ENCODE measurements at places on chromosomes 13 and 19.
A peak's percentile ranks its signal among the peaks of the same experiment; 100 is the strongest.

GRCh38 chr19:7642295-7643030, 5.6 kb downstream of the STXBP2 start:
- no peak overlapping the region for H3K4me3 ChIP-seq
- no peak for DNase-seq
- H3K4me1 ChIP-seq = peaks cover 30% of the 10 kb centered on the region
- peaks cover 33% of the 10 kb centered on the region for H3K36me3 ChIP-seq
- H3K27me3 ChIP-seq = no peaks in the 10 kb centered on the region
- H3K27ac ChIP-seq = no peak overlapping the region

DNA sequence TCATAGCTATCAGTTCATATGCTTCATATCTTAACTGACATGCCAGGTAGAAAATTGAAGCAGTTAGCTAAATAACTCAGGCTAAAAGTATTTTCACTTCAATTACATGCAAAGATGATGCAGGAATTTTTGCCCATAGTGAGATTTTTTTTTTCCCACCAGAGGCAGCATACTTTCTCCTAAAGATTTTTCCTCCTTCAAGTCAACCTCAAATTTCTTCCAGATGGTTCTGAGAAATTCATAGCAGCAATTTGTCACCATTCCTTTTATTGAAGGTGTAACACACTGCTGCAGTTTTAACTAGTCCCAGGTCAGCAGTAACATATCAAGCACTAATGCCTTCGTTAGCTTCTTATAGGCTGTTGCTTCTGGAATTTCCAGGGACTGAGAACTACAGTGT, 141.9 kb downstream of the SUCLA2 start:
- H3K27ac ChIP-seq = no peak overlapping the region
- no peaks in the 10 kb centered on the region for H3K36me3 ChIP-seq
- H3K4me3 ChIP-seq = no peak overlapping the region
- peaks cover 13% of the 10 kb centered on the region for H3K27me3 ChIP-seq
- no peak for DNase-seq

DNA sequence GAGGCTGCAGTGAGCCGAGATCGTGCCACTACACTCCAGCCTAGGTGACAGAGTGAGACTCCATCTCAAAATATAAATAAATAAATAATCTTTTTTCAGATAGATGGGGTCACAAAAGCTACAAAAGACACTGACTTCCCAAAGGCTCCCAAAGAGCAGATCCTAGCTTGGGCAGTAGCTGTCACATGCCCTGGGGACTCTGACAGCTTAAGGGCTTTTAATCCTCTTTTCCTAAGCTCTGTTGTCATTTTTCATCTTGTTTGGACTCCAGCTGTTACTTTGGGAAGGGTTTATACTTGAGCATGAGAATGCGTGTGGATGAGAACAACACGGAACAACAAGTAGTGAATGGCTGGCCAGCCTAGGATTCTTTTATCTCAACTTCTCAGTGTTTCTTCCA, 231.7 kb downstream of the MZT1 start:
- no peak for DNase-seq
- H3K36me3 ChIP-seq = no peaks in the 10 kb centered on the region
- H3K27me3 ChIP-seq = no peaks in the 10 kb centered on the region
- H3K4me3 ChIP-seq = no peak overlapping the region

DNA sequence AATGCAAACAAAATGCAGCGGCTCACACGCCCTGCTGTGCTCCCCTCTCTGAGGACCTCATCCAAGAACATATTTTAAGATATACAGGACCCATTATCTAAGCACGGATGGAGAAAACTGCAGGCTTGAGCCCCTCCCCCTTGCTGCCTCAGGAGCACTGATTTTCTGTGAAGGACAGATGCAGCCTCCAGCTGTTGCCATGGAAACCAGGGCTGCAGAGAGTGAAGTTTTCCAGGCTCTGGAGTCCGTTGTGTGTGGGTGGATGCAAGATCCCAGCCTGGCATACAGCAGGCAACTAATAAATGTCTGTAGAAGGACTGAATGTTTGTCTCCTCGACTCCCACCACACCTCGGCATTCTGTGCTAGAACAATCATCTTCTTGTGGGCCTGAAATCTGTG, 105.6 kb upstream of the PEG3 start:
- H3K27ac ChIP-seq = no peak overlapping the region
- no peaks in the 10 kb centered on the region for H3K36me3 ChIP-seq
- H3K27me3 ChIP-seq = no peaks in the 10 kb centered on the region
- DNase-seq = no peak
- H3K4me3 ChIP-seq = no peak overlapping the region

DNA sequence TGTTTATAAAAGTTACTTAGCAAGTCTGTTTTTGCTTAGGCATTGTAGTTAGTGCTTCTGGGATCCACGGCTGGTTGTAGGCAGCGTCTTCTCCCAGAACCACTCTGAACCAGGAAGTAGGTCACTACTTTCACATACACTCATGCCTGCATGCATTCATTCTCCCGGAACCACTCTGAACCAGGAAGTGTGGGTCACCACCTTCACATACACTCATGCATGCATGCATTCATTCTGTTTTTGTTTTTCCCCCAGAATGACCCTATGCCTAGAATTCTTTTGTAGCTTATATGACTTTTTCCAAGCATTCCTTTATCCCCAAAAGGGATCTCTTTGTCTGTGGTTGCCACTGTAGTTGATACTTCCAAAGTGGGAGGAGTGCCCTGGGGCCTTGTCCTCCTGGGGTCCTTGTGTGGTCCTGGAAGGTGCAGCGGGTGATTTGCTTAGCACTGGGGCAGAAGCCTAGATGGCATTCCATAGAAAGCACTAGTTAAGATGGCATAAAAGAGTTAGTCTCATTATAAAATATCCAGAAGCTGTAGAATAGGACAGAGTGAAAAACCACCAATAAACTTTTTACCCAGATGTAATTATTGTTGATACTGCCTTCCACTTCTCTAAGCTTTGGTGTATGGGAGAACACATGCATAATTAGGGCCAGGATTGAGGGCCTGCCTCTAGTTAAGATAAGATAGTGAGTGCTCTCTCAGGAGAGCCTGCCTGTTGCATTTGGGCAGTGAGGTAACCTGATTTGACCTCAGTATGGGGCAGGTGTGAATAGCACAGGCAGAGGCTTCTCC, 68.6 kb upstream of the TEX29 start:
- no peak for DNase-seq
- peaks cover 60% of the 10 kb centered on the region for H3K36me3 ChIP-seq
- H3K4me1 ChIP-seq = no peaks in the 10 kb centered on the region
- H3K27ac ChIP-seq = no peak overlapping the region
- no peak overlapping the region for H3K4me3 ChIP-seq

DNA sequence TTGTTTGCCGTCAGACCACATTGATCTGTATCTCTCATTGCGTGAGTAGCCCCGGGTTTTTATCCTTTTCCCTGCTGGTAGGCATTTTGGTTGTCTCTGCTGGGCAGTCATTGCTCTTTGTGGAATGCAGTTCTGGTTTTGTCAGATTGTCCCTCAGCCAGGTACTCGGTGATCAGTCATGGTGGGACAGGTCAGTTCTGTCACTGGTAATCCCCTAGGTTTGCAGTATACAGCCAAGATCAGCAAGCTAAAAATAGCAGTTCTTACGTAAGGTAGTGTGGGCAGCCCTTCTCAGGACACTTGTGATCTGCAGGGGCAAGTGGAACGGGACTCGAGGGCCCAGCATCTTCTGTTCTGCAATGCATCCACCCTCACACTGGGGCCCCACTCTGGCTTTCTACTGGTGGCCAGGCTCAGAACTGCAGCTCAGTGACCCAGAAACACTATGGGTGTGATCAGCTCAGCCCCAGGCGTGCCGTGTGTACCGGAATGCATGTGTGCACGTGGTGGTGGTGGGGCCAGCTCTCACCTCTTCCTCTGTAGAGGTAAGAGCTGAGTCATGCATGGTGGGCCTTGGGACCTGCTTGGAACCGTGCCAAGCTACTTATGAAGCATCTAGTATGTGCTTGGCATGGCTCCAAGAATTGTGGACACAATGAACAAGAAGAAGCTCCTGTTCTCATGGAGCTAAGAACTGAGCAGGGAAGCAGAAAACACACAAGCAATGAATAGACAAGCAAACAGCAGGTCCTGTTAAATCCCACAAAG, 6.3 kb downstream of the PLEKHF1 start:
- peaks cover 91% of the 10 kb centered on the region for H3K4me1 ChIP-seq
- H3K36me3 ChIP-seq = peaks cover 83% of the 10 kb centered on the region
- peak; percentile 92 for DNase-seq
- H3K27me3 ChIP-seq = no peaks in the 10 kb centered on the region

- no peak overlapping the region for H3K4me3 ChIP-seq
- H3K36me3 ChIP-seq = no peaks in the 10 kb centered on the region
Observed at GRCh38 chr19:44626048-44626624, 12.8 kb downstream of the IGSF23 start.

DNA sequence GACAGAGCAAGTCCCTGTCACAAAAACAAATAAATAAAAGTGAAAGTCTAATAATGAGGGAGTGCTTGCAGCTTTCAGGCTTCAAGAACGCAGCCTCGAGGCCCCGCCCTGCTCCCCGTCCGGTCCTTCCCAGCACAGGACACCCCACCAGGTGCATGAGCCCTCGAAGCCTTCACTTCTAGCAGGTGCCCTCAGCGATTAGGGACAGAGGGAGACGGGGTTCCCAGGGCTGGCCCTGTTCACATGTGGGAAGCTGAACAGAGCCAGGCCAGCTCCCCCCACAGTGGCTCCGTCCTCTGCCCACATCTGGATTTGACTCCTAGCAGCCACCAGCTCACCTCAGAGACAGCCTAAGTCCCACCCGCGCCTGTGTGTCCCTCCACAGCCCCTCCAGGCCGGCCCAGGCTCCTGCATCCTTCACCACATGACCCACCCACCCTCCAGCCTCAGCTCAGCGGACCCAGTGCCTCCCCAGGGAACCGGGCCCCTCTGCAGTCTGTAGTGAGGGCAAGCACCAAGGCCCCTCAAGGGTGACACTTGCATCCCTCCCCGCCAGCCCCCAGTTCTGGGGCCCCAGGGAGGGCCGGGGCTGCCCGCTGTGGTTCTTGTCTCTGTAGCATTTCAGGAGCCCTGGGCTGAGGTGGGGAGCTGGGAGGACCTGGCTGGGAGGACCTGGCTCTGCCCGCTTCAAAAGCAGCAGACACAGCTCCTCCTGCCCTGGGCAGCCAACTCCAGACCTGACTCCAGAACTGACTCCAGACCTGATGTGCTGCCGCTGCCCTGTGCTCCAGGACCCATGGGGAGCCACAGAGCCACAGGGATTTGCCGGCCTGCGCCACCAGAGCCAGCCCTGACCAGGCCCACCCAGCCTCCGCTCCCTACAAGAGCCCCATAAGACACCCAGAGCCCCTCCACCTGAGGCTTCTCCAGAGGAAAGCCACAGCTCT, 27.2 kb downstream of the GPX4 start:
- peak overlapping the region; percentile 89 for H3K27ac ChIP-seq
- H3K27me3 ChIP-seq = no peaks in the 10 kb centered on the region
- DNase-seq = peak; percentile 54

GRCh38 chr19:53824134-53824611, at the start of gene NLRP12:
TSS of gene NLRP12 (minus strand) at chr19:53824314. CDS start at chr19:53824174, 140 bp downstream.
- peaks cover 5% of the 10 kb centered on the region for H3K4me1 ChIP-seq
- H3K27ac ChIP-seq = no peak within 1 kb of the TSS
- no peak for DNase-seq
- H3K36me3 ChIP-seq = no peaks in the 10 kb centered on the region

GRCh38 chr19:7522923-7523667, 671 bp downstream of the MCOLN1 start:
- peak overlapping the region; percentile 70 for H3K4me3 ChIP-seq
- H3K4me1 ChIP-seq = peaks cover 11% of the 10 kb centered on the region
- DNase-seq = no peak
- peaks cover 3% of the 10 kb centered on the region for H3K36me3 ChIP-seq
- no peak overlapping the region for H3K27ac ChIP-seq

DNA sequence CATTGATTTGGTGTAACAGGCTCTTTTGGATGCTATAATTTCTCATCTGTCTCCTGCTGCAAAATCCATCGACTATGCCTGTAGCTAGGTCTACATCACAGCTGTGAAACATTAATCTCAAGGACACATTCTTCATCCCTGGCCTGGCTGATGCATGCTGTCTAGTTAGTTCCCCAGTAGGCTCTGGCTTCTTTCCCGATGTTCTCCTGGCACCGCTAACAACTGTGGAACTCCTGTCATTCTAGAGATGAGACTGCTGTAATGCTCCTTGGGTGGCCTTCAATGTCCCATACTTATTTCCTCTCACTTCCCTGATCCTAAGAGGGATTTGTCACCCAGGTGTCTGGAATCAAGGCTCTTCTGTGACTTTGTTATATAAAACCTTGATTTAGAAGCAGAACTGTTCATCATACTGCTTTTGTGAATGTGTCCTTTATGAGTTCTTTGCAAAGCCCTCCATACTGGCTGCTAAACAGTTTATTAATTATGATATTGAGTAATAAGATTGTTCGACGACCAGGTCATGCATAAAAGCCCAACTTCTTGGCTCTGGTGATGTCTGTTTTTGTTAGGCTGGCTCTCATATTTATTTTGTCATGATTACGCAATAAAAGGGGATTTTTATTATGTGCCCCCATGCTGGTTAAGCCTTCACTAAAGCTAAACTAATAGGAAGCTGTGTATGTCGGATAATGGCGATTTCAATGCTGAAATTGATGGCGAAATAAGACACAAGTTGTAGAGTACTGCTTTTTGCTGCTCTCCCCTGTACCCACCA, 227.5 kb downstream of the DCT start:
- peaks cover 2% of the 10 kb centered on the region for H3K36me3 ChIP-seq
- no peaks in the 10 kb centered on the region for H3K27me3 ChIP-seq
- no peak overlapping the region for H3K27ac ChIP-seq
- no peaks in the 10 kb centered on the region for H3K4me1 ChIP-seq

DNA sequence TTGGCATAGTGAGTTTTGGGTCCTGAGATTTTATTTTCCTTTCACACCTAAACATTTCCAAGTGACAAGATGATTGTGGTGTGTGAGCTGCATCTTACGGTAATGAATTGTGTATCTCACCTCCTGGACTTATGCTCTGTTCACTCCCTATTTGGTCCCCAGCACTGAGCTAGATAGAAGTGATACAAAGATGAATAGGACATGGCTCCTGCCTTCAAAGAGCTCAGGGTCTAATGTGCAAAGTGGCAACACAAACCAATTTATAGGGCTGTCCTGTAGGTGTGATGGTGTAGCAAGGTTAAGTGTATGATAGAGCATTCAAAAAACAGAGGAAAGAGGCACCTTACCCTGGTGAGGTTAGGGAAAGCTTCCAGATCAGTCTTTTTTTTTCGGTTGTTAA, 17.6 kb upstream of the TNFRSF19 start:
- H3K4me1 ChIP-seq = no peaks in the 10 kb centered on the region
- peaks cover 5% of the 10 kb centered on the region for H3K27me3 ChIP-seq
- no peak for DNase-seq
- H3K36me3 ChIP-seq = no peaks in the 10 kb centered on the region
- no peak overlapping the region for H3K27ac ChIP-seq

- no peak within 1 kb of the TSS for H3K27ac ChIP-seq
- no peak for DNase-seq
- H3K4me1 ChIP-seq = peaks cover 35% of the 10 kb centered on the region
- peaks cover 82% of the 10 kb centered on the region for H3K27me3 ChIP-seq
- no peak within 1 kb of the TSS for H3K4me3 ChIP-seq
- no peaks in the 10 kb centered on the region for H3K36me3 ChIP-seq
Observed at GRCh38 chr19:47419030-47419783, at the start of gene MEIS3. TSS of gene MEIS3 (minus strand) at chr19:47419527. CDS start at chr19:47419081, 446 bp downstream.

All from activated CD8-positive, alpha-beta T cell treated with anti-CD3 and anti-CD28 coated beads, Interleukin-2, amount 10 ng/mL, durations not matched to agents 7 days and 5 days (primary cell).